ENCODE measurements at places on chromosomes 1 and 21.

- no peak for DNase-seq
These were observed 42.1 kb upstream of the SRP9 start for GRCh38 chr1:225735252-225736149.

- DNase-seq = no peak
These were observed 36.1 kb downstream of the COA6 start for GRCh38 chr1:234409328-234409727.

GRCh38 chr21:40547906-40548513 lies 298.9 kb downstream of the DSCAM start:
- DNase-seq = no peak

DNA sequence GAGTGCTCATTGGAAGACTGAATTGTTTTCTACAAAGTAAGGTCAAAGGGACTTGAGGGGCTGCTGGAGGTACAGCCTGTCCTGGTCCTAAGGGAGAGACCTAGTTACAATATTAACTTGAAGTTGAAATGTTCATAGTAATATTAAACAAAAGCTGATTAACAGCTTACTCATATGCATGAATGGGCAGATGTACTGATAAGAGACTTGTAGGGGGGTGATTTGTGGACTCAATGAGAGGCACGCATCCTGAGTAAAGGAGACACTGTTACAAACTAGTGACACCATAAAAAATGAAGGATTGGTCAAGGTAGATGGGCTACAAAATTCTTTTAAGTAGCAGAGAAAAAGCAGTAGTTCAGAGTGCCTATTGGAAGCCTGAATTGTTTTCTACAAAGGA lies 2.7 kb downstream of the HSD11B1 start:
- DNase-seq = no peak
